ENCODE measurements at places on chromosomes 7 and 10.

- DNase-seq: no peak
Observed at GRCh38 chr7:144390481-144390880, 13.0 kb downstream of the NOBOX start.

GRCh38 chr10:94549221-94549620 is 3.6 kb downstream of the HELLS start:
- no peak for DNase-seq

- no peak for DNase-seq
Observed at GRCh38 chr7:31982962-31983361, 87.2 kb downstream of the PDE1C start.

DNA sequence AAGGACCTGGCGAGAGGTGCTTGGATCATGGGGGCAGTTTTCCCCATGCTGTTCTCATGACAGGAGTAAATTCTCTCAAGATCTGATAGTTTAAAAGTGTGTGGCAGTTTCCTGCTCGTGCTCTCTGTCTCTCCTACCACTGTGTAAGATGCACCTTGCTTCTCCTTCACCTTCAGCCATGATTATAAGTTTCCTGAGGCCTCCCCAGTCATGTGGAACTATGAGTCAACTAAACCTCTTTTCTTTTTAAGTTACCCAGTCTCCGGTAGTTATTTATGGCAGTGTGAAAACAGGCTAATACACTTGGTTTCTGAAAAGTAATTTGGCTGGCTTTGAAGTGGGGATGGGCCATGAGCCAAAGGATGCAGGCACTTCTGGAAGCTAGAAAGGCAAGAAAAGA is 268.0 kb upstream of the KAT6B start:
- DNase-seq: no peak

DNA sequence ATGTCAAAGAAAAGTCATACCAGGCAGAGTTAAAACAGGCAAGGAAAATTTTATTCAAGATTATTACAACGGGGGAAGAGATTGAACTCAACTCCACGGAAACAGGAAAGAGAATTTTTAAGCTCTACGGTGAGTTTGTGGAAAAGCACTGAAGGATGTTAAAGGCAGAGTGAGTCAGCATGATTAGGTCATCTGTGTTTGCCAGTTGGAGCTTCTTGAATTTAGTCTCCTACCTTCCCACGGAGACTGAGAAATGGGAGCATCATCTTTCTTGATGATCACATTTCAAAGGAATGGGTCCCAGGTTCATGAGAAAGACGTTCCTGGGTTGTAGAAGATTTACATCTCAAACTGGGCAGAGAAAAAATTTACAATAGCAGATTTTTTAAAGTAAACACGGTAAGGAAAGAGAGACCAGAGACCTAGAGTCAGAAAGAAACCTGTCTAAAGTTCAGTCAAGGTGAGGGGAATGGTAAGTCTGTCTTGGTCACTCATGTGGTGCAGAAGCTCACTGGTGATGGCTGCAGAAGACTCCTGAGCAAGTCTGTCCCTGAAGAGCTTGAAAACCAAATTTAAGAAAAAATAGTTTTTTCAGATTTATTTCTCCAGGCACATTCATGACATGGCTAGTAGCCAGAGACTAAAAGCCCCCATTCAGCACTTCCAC is 516.9 kb upstream of the LRRN3 start:
- no peak for DNase-seq

- DNase-seq: no peak
Observed at GRCh38 chr10:111836064-111836463, 347.5 kb downstream of the GPAM start.

DNA sequence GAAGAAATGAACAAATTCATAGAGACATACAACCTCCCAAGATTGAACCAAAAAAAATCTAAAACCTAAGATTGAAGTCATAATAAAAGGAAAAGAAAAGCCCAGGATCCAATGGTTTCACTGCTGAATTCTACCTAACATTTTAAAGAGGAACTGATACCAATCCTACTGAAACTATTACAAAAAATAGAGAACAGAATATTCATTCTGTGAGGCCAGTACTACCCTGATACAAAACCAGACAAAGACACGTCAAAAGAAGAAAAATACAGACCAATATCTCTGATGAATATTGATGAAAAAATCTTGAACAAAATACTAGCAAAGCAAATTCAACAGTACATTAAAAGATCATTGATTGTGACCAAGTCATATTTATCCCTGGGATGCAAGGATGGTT is 128.5 kb upstream of the STEAP1 start:
- no peak for DNase-seq

DNA sequence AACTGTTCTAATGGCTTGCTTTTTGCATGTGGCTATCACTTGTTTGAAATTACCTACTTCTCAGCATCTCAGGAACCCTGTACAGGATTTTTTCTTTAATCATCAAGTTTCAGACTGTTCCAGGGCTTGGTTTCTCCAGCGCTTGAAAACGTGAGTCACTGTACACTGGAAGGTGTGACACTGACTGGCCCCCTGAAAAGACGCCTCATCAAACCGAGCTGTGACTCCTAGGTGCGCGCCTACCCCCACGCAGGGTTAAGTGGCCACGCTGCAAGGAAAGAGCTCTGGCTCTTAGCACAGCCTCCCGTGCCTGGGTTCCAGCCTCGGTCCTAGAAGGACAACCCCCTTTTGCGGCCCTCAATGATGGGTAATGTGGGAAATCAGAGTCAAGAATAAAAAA is 81.0 kb downstream of the EBF3 start:
- no peak for DNase-seq

- no peak for DNase-seq
Observed at GRCh38 chr10:65719790-65720189, 1206.0 kb upstream of the LRRTM3 start.
